Sigmoid colon (tissue), 7 donors: ENCODE measurements at places on chromosomes 5 and 9.
A peak's percentile ranks its signal among the peaks of the same experiment; 100 is the strongest.

- DNase-seq = no peak
These were observed 12.5 kb downstream of the KCNT1 start for GRCh38 chr9:135714242-135715055.

- no peak for DNase-seq
These were observed 125.4 kb downstream of the ARHGEF28 start for GRCh38 chr5:73751254-73751914.

DNA sequence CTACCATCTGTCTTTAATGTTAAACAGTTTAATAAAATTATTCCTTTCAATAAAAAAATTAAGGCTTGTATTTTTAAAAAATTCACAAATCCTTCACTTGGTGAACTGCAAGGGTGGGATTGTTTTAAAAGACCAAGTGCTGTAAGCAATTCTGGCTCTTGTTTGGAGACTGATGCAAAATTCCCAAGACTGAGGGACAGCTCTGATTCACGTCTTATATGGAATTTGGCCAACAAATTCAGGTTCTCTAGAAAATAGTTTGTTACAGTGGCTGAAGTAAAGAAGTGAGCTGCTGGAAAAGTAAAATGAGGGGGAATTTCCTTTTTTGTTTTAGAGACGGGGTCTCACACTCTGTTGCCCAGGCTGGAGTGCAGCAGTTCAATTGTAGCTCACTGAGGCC, 58.3 kb downstream of the PRELID2 start:
- DNase-seq = no peak

DNA sequence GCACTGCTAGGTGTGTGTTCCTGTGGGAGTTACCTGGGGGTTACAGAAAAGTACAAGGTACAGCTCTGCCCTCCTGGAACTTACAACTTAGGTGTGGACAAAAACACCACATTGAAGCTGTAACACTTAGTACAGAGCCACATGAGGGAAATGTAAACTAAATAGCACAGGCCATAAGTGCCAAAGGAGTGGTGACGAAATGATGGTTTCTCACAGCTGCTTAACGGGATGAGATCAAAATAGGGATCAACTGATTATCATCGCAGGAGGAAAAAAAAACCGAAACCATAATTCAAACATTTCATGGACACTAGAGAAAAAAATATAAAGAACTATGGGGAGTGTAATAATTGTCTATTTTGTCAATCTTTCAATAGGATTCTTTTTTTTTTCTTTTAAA, 5.9 kb downstream of the LIX1 start:
- no peak for DNase-seq

GRCh38 chr9:20087481-20087880, 298.6 kb upstream of the SLC24A2 start:
- no peak for DNase-seq

DNA sequence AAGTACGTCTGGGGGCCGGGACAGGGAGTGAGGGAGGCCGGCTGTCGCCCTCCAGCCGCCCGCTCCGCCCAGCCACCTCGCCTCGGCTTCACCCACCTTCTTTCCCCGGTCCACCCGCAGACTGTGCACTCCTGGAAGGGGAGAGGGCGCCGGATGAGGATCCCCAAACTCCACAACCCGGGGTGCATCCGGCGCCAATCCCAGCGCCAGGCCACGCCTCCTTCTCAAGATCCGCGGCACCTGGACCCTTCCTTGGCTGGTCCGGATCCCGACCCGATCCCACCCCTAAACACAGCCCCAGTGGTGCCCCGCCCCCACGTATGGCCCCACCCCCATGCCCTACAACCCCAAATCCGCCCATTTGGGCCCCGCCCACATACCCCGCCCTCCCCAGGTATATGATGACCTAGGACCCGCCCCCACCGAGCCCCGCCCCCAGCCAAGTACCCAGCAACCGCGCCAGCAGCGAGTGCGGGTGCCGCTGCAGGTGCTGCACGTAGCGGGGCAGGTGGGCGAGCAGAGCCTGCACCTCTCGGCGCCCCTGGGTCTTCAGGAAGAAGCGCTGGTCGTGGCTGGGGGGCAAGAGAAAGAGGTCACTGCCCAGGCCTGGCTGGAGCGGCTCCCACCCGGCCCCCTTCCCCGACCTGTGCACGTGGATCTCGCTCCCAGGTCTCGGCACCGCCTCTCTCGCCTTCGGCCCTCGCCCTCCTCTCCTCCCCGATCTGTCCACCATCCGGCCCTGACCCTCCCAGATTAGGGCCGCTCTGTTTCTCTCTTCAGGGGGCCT, 3.2 kb downstream of the PIP5KL1 start:
- DNase-seq = no peak

- no peak for DNase-seq
These were observed 91.8 kb downstream of the TLE1 start for GRCh38 chr9:81597419-81598122.

- peak; percentile 92 for DNase-seq
These were observed 121.3 kb downstream of the LHFPL2 start for GRCh38 chr5:78527054-78527859.

- no peak for DNase-seq
These were observed 6.5 kb downstream of the ARL14EPL start for GRCh38 chr5:116038817-116039216.

DNA sequence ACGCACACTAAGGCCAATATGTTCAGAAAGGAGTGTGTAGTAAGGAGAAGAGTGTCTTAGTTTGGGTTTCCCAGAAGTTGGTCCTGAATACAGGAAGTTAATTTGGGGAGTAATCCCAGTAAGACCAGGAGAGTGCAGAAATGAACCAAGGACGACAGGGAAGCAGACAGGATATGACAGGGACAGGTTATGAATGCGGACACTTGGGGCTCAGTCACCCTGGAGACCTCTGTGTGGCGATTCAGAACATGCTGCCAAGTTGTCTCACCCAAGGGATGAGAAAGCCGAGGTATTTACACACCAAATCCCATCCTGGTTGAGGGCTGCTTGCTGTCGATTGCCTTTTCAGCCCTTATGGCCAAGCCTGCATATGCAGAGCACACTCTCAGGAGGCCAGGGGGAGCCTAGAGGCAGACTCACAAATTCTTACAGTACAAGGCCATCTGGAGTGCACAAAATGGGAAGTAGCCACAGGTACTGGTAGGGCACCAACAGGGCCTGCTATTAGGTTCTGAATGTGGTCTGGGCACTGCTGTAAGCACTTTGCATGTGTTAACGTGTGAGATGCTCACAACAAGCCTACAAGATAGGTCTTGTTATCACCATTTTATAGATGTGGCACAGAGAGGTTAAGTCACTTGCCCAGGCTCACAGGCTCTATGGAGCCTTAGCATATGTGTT, 233.1 kb upstream of the ANKRD55 start:
- no peak for DNase-seq

- DNase-seq = no peak
These were observed 65.1 kb upstream of the IQGAP2 start for GRCh38 chr5:76337953-76338451.

DNA sequence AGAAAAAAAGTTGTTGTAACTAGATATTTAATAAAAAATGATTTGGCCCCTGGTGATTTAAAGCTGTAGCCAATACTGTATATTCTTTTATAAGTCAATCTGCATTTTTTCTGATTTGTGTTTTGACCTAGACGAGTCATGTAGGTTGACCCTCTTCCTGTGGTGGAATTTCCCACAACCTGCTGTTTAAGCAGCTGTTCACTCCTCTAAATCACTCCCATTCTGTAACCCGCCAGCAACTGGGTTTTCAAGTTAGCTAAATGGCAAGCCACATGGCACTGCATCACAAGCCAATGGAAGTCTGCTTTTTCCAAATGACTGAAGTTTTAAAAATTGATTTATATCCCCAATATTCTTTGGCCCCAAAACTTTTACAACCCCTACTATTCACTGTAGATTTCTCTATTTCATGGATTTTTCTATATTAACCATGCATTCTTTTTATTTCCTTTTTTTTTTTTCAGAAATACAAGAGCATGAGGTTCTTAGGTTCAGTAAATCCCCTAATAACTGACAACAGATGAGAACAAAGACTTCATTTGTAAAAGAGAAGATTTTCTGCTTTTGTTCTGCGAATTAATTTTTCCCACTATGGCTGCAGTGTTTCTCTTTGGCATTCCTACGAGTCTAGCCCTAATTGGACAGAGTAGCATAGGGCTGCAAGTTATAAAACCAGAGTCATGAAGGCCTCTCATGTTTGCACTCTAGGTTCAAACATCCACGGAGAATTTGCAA, 184.5 kb upstream of the TLE4 start:
- DNase-seq = no peak

- DNase-seq = peak; percentile 75
These were observed at the start of gene NREP for GRCh38 chr5:111756581-111757354. Gene NREP (minus strand): TSS chr5:111757194. CDS start chr5:111755772, 1,422 bp downstream.

DNA sequence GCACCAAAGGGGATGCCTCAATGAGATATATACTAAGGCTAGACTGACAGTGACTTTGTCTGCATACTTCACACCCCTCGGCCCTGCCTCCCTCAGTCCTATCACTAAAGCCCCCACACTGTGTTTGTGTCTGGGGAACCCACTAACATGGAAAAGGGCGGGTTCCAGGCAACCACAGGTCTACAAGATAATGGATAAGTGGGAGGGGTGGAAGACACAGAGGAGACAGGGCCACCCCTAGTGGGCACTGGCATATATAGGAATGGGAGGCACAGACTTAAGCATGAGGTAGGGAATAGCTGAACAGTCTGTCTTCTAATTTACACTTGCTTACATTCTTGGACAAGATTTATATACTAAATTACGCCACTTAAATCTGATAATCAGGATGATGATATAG, 74.0 kb downstream of the SLIT3 start:
- no peak for DNase-seq

DNA sequence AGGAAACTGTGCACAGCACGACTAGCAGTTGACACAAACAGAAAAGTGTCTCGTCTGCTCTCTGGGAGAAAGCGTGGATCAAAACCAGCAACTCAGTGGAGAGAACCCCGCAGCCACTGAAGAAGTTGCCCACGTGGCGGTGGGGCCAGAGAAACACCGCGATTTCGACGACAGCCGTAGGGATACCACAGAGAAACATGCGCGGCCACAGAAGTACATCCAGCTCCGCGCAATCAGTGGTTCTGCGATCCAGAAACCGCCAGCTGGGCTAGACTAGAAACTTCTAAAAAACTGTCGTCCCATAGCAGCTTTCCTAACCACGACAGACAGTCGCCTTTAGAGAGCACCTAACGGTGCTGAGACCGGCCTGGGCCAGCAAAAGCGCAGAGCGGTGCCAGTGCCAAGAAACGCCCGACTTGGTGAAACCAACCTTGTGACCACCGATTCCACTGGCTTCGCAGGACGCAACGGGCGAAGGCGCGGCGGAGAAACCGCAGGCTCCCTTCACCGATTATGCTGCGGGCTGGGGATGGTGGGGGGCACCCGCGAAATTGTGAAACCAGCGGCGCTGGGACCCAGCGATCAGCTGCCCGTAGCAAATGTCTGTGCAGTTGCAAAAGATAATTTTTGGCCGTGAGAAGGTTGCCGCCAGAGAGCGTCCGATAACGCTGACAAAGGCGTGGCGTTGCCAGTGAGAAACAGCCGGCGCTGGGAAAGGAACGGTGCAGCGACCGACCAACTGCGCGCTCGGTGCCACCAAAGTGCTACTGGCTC, 2.7 kb upstream of the ANXA2R start:
- DNase-seq = peak; percentile 85

DNA sequence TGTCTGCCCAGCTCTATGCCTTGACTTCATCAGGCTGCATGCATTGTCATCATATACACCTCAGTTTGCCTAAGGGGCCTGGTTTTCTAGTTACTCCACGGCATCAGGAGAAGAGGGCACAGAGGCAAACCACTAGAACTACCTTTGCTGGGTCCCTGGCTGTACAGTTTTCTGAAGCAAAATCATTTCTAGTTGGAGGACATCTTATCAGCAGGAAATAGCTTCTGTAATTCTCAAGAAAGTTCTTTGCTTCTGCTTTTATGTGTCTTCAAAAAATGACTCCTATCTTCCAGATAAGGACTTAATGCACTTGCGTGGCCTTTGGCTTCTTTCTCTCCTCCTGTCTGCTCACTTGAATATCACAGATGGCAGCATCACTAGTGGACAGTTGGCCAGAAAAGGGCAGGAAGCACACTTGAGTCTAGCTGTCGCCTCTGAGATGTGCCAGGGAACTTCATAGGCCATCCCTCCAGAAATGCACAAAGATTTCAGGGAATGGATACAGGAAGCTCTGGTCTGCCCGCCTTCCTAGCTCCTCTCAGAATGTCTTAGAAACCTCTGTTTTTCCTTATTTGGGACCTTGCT, 22.4 kb upstream of the LTC4S start:
- DNase-seq = no peak

GRCh38 chr9:97769208-97769607, 72.1 kb upstream of the XPA start:
- DNase-seq = no peak

DNA sequence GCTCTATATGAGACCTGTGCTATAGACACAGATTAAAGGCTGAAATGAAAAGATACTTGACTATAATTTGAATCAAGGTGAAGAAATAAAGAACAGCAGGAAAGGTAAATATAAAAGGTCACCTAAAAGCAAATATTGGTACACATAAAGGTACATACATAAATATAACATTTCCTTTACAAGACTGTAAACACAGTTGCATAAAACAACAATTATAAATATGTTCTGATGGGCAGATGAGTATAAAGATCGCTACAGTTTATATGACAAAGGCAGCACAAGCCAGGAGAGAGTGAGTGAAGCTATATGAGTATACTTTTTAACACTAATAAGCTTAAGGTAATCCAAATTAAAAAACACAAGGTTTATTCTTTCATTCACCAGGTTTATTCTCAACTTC, 114.5 kb downstream of the OXCT1 start:
- DNase-seq = no peak

DNA sequence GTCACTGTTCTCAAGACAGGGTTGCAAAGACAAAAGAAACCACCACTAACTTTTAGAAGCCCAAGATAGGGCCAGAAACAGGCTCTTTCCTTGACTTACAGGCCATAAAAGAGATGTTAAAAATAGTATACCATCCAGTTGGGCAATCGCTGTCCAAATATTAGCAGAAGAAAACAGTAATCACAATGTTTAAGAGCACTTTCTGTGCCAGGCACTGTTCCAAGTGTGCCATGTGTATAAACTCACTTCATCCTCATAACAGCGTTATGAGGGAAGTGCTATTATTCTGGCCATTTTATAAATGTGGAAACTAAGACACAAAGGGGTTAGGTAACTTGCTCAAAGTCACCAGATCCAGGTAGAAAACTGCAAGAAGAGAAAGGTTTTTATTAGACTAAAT, 111.7 kb downstream of the KCNN2 start:
- peak; percentile 74 for DNase-seq

DNA sequence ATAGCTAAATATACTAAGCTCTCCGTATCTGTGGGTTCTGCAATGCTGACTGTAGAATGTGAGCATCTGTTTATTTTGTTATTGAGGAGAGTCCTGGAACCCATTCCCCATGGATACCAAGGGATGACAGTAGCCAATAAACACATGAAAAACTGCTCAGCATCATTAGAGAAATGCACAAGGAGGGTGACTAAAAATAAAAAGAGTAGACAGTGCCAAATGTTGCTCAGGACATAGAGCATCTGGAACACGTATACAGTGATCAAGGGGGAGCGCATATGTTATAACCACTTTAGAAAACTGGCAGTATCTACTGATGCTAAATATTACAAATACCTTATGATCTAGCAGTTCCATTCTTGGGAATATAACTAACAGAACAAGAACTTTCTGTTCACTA, 31.0 kb downstream of the MARCHF6 start:
- DNase-seq = no peak

- DNase-seq = no peak
These were observed 17.4 kb downstream of the DNAJA1 start for GRCh38 chr9:33042473-33042872.

GRCh38 chr9:91198405-91198804, 163.3 kb downstream of the AUH start:
- DNase-seq = no peak
